Suppressor macrophage treated with lipopolysaccharide for 4 hours (primary cell): ENCODE measurements at places on chromosomes 2 and 18.

DNA sequence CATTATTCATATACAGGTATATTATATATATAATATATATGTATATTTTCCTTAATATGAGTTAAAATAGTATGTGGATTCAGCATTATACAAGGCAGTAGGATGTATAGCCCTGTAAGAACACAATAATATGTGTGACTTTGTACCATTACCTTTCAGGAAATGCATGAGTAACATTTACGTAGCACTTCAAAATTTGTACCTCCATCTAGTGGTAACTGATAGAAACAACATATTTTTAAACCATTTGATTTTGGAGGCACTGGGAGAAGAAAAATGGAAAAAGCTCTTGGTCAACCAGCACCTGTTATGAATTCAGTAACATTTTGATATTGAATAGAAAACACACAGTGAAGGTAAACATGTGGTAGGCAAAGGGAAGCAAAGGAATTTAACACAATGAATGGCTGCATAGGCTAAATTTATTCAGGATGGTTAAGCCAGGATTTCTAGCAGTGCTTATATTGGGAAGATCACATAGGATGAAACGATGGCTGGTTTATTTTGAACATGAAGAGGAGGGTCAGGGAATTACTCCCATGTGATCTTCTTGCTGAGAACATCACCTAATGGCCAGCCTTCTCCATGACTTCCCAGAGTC lies 565.5 kb downstream of the CCDC85A start:
- DNase-seq: peak; percentile 12

DNA sequence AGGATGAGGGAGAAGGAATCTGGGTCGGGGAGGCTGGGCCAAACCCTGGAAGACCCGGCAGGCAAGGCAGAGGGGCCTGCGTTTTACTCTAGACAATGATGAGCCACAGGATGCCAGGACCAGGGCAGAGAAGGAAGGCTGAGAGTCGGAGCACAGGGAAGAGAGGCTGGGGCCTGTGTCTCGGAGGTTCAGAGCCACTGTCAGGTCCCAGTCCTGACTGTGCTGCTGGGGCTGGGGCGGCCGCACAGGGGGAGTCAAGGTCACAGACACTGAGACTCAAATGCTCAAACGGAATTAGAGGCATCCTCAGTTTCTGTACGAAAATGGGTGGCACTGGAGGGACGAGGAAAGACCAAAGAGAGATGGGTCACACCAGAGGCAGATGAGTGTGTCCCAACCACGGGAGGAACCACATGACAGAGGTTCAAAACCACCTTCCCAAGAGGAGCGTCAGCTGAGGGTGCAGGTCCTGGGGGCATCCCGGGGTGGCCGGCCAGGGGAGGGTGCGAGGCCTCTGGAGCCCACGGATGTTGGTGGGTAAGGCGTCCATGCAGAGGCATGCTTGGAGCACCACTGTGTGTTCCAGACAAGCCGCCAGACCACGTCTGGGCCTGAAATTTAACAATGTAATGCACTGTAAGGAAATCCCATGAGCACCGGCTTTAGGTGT lies 14.7 kb downstream of the HDAC4 start:
- no peak for DNase-seq

DNA sequence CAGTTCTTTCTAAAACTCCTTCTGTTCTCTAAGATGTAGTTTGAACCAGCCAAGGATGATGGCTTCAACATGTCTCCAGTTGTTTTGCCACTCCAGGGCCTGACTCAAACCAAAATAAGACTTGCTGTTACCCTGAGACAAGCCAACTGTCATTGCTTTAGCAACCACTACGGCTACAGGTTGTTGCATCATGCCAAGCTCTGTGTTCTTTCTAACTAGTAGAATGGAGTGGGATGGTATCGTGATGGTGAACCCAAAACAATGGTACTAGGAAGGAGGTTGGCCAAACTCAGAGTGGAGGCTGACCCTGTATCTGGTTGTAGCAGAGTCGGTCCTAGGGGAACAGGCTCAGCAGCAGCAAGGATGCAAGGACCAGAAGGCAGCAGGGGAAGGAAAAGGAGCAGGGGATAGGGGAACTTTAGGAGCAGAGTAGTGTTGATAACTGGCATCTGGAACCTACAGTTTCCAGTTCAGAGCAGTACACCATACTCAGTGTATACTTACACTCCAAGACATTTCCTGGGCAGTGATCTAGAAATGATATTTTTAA lies 51.6 kb downstream of the PDK1 start:
- DNase-seq: no peak

GRCh38 chr2:41602341-41602740 lies 445.5 kb upstream of the PKDCC start:
- DNase-seq: no peak

DNA sequence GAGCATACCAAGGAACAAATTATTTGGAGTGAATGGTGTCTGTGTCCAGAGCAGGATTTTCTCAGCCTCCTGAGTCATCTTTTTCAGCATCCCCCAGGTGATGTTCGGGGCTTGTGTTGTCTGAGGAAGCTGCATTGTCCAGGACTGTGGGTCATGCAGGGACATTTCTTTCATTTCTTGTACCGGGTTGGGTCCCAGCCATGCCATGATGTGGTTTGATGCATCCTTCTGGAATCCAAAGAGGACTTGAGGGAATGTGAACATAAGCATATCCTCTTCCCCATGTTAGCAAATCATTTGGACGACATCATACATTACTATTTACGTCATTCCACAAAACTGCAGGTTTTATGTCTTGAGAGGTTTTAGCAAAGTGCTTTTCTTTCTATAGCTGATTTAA lies 797.8 kb downstream of the CCDC85A start:
- no peak for DNase-seq

DNA sequence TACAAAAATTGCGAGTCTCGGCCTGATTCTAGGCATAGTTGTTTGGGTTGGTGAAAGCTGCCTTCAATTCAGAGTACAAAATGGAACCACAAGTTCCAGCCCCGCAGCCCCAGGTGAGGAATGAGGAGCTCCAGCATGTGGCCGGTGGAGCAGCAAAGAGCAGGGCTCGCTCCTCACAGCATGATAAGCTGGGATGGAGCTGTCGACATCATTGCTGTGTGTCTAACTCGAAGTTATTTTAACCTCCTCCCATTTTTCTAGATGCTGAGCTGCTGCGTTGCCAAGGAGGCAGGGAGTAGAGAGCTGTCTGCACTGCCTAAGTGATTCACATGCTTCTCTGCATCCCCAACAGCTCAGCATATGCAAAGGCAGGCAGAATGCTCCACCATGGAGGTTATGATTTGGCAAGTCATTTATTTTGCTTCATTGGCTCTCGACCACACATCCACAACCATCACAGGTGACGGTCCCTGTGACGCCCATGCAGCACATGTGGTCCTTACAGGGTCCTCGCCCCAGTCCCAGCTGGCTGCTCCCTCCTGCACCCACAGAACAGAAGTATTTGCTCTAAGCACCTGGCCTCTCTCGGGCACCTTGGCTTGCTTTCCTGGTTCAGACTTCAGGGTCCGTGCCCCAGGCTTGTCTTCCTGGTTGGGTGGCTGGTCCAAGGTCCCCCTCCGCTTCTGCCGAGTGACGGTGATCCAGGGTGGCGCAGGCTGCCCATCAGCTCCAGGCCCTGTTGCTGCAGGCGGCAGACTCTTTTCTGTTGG lies 66.0 kb upstream of the MGAT4A start:
- DNase-seq: no peak

DNA sequence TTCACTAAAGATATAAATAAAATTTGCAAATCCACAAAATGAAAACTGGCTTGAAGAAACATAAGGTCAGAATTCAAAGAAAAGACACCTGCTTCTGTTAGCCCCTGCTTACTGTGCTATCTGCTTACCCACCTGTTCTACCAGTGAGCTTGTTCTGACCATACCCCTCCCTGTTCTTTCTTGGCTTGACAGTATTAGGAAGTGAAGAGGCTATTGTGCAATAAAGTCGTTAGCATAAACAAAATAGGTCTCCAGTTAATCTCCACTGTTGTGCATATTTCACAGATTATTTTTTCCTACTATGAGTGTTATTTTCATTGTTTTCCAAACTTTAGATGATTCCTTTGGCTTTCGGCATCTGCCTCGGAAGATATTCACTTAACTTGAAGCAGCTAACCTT lies 322.1 kb downstream of the CCDC85A start:
- no peak for DNase-seq

DNA sequence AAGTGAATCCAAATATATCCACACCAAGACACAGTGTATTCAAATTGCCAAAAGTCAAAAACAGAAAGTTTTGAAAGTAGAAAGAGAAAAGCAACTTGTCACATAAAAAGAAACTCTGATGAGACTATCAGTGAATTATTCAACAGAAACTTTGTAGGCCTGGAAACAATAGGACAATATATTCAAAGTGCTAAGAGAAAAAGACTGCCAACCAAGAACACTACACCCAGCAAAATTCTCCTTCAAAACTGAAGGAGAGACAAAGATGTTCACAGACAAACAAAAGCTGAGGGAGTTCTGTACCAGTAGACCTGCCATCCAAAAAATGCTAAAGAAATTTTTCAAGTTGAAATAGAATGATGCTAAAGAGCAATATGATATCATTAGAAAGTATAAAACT lies 69.6 kb downstream of the GYPC start:
- no peak for DNase-seq

DNA sequence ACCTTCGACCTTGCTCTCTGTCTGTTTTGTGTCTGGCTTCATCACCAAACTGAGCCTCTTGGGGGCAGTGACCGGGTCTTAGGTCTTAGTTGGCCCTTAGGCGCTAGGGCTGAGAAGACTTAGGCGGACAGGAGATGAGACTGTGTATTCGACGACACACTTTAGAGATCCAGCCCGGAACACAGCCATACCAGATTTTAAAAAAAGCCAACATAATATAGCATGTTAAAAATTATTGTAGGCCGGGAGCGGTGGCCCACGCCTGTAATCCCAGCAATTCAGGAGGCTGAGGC lies 9.5 kb upstream of the PROC start:
- DNase-seq: no peak

GRCh38 chr2:214628091-214628490 lies 181.4 kb downstream of the BARD1 start:
- no peak for DNase-seq

DNA sequence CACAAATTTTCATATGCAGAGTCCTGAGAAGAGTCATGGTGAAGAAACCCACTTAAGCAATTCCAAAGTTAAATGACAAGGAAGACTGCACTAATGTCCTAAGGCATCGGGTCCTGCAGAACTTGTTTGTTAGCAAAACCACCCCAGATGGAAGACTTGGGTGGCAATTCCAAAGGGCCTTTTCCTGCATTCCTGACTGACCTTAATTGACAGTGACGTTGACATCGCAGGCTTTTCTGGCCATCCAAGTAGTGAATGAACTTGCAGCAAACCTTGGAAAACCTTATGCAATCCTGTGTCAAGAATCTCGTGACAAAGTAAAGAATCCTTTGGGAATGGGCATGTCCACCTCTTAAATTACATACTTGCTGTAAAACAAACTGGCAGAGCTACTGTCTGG lies 112.5 kb upstream of the SH3BP4 start:
- no peak for DNase-seq

GRCh38 chr2:196481324-196481697 lies 158.2 kb upstream of the CCDC150 start:
- no peak for DNase-seq

DNA sequence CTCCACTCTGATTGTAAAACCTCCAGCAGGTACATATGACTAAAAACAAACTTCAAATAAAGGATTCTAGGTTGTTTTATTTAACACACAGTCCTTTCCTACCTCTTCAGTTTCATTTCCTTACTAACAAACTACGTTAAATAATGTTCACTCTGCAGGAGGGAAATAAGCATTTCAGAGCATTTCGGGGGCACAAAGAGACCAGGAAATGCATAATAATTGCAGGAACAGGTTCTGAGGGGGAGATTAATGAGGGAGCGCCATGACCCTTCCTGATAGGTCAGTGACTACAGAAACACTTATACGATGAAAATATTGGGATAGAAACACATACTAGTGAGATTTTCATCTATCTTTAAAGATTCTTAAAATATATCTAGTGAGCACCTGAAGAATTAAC lies 416.6 kb downstream of the NRXN1 start:
- no peak for DNase-seq

GRCh38 chr2:32553829-32554432 lies 73.9 kb upstream of the TTC27 start:
- DNase-seq: peak; percentile 77

- no peak for DNase-seq
These were observed 120.8 kb upstream of the NPAS2 start for GRCh38 chr2:100699131-100699530.

DNA sequence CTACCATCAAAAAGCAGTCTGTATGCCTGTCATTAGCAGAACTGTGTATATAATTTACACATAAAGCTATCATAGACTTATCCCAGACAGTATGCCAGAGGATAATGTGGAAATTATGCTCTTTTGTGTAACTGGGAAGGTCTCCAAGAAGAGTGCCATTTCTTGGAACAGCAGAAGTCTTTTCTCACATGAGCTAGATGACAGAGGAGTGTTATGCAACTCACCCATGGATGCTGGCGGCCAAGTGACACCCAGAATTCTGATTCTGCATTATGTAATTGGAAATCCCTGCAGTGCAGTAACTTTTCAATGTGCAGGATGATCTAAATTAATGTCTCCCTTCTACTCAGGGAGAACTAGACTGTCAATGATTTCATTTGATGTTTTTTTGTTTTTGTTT lies 160.0 kb downstream of the UBE2E3 start:
- DNase-seq: peak; percentile 69

DNA sequence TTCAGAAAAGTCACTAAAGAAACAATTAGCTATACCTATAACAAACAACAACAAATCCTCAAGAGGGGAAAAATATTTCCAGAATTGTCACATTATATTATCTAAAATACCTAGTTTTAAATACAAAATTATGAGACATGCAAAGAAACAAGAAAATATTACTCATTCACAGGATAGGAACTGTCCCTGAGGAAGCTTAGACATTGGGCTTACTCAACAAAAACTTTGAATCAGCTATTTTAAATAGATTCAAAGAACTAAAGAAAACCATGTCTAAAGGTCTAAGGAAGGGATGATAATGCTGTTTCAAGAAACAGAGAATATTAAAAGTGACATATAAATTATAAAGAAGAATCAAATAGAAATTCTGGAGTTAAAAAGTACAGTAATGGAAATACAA lies 131.9 kb upstream of the ZNF516 start:
- DNase-seq: no peak

- DNase-seq: no peak
These were observed 79.2 kb downstream of the HS1BP3 start for GRCh38 chr2:20571644-20572215.
